ENCODE measurements at places on chromosomes 7 and 10.
A peak's percentile ranks its signal among the peaks of the same experiment; 100 is the strongest.

DNA sequence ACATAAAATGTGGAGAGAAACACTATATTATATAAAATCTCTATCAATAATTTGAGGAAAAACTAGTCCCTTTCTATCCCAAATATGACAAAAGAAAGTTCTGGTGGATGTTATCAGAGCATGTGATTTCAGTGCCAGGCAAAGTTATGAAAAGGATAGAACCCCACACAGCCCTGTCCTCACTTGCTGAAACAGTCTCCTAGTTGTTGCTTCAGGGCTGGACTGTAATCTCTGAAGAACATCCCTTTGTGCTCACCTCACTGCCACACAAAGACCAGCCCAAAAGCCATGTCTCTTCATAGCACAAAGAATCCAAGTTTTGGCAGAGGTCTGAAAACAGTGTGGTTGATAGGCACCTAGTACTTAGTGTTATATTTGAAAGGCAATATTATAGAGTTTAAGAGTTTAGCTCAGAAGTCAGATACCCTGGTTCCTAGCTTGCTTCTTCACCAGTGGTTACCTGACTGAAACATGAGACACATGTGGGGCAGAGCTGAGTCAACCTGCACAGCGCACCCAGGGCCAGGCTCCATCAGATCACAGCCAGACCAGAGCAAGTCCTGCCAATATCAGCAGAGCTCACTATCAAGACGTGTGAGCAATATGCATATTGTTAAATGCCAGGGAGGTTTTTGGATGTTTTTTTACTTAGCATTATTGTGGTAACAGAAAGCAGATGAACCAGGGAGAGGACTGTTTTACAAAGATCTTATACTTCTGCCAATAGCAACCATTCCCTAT, 25.0 kb downstream of the CYP3A7 start:
- DNase-seq, result no peak

DNA sequence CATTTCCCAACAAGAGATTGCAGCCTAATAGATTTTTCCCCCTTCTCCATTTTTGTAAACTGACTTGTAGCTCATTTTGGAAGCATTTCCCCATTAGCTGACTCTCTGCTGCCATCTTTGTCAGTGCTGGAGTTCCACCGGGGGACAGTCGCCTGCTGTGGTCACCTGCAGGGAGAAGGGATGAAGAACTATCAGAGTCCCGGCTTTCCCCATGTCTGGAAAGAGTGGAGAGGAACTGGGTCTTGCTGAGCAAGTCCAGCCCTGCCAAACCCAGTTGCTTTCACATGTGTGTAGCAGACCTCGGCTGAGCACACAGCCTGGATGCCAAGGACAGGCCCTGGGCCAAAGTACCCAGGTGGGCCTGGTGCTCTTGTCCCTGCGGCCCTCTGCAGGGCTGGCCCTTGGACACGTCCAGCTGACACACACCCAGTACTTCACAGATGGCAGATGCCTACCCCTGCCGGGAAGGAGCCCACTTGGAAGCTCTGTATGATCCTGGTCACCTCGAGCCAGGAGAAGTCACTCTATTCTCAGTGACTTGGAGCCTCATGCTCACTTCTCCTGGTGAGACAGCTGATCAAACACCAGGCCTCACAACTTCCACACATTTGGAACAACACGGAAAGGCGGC, 157.3 kb upstream of the NPVF start:
- no peak for DNase-seq

DNA sequence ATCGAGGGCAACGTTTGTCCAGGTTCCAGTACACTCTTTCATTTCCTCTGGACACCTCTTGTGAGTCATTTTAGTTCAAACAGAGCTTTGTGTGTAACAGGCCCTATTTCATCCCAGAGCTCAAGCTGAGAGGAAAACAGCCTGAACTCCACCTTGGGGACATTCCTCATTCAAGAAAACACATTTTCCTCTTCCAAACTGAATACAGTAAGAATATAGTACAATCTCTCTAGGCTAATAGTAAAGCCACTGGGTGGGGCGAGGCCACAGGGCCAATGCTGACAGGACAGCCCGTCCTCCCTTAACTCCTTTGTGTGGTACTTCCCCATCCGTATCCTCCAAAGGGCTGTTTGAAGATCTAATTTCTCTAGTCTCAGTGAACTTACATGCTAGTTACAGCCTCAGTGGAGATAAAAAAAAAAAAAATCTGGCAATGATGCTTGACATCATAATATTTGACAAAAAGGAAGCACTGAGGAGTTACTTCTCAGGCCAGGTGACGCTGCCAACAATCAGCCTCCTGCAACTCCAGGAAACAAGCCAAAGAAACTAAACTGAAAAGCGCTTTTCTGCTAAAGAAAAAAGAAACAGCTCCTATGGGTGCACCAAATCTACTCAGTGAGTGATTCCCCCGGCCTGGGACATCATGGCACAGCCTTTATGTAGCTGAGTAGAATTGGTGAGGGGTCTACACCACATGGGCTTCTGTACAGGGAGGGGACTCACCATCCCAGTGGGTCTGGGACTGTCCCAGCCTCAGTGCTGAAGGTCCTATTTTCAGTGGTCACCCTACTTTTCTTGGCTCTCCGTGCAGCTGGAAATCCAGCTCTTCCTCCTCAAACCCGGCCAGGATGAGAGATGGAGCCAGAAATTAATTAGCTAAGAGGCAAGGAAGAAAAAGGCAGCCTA, 238.2 kb upstream of the NEBL start:
- no peak for DNase-seq

- DNase-seq, result no peak
Measured at GRCh38 chr10:110629680-110630191, 14.4 kb upstream of the RBM20 start.

DNA sequence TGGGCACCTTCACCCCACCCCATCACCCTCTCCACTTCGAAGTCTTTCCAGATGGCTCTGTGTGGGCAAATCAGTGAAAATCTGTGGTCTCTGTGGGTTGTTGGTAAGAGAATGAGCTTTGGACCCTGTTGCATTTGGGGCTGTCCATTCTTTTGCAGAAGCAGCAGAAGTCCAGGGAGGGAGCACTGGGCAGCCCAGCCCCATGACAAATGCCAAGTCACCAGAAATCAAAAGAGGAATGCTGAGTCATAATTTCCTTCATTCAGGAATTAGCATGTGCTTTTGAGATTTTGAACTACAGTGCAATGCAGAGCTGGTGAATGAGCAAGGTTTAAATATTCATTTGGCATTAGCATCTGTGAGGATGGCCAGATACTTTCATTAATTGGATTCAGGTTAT, 556.2 kb downstream of the LRMDA start:
- no peak for DNase-seq

GRCh38 chr10:42932735-42933447, 144.0 kb upstream of the RET start:
- DNase-seq, result no peak

DNA sequence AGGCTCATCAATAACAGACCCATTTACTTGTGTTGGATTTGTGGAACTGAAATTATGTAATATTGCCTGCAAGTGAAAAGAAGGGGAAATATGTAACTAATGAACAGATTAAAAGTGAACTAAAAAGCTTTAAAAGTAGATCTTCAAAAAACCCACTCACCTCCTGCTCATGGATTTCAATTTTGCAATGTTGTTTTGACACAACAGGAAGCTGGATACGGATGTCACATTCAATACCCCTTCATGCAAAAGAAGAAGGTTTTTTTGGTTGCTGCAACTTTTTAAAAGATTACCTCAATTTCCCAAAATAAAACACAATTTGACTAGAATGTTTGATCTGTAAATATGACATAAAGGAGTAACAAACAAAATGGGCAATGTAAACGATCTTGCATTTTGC, 3.3 kb downstream of the MKI67 start:
- DNase-seq, result no peak

- DNase-seq, result peak; percentile 87
Measured at GRCh38 chr10:25015828-25016375, at the start of gene ENKUR. Gene ENKUR (minus strand): TSS chr10:25016158. CDS start chr10:25015936, 222 bp downstream.

- no peak for DNase-seq
Measured at GRCh38 chr10:107577221-107577620, 412.7 kb upstream of the SORCS1 start.

DNA sequence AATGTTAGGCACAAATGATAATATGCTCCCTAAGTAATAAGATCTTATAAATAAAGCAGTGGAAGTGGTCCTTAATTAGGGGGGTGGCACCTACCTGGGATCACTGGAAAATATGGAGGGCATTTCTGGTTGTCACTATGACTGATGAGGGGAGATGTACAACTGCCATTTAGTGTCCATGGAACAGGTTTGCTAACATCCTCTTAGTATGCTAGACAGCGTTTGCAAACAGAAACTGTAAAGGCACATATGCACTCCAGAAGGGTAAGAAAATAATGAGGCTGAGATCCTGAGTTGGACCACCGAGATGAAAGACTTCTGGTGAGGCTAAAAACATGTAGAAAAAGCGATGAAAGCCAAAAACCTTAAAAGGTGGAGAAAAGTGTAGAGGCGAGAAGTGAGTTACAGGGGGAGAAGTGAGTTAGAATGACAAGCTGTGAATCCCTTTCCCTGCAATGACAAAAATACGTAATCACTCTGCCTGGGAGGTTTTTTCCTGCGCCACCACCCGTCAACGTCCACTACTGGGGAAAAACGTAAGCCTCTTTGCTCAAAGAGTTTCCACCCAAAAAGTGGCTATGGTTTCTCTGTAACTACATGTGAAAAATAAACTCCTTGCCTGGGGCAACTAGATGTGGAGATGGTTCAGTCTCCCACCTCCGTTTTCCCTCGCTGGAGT, 767 bp downstream of the KRIT1 start:
- DNase-seq, result no peak

GRCh38 chr10:100878291-100878910, 34.4 kb upstream of the SLF2 start:
- peak; percentile 60 for DNase-seq

DNA sequence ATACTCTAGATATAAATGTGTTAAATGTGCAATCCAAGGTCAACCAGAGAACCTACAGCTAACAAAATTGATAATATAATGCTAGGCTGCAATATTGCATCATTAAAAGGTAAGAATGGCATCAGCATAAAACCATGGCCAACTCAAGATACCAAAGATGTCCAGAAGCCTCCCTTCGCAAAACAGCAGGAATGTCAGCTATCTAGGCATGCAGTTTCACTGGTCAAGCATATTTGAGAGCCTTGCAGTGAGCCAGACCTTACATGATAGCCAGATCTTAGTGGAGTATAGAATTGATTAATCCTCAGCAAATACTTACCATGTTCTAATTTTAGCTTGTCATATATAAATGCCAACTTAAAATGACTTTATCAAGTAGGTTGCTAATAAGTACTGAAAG, 138.8 kb downstream of the ZEB1 start:
- DNase-seq, result no peak

- no peak for DNase-seq
Measured at GRCh38 chr10:129029051-129029450, 438.0 kb upstream of the MGMT start.

GRCh38 chr7:79979437-79979836, 155.2 kb upstream of the GNAI1 start:
- no peak for DNase-seq

DNA sequence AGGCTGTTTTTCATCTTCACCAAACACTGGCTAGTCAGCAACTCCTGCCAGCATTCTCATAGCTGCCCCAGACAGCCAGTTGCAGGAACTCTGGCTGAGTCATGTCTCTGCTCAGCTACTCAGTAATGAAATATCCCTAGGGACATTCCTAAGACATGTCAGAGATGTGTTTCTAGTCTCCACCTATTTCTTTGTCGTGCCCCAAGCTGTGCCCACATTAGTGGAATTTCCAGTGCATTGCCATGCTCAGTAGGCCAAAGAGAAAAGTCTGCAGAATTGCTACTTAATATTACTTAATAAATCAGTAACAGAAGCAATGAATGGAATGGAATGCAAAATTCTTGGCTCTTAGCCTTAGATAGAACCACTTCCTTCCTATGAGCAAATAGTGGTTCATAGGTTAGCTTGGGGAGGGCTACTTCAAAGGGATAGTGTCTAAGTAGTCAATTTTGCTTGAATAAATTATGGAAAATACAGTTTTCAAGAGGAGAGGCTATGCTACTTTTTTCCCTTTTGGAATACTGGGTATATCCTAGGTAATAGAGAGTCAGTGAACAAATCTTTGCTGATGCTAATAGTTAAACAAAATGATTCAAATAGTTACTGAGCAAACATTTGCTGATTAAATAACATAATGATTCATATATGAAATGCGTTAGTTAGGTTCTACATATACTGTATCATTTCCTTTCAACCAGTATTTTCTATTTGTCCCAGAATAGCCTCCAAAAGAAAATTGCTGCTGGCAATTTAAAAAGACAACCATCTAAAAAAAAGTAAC, 23.6 kb upstream of the SEMA3C start:
- no peak for DNase-seq

DNA sequence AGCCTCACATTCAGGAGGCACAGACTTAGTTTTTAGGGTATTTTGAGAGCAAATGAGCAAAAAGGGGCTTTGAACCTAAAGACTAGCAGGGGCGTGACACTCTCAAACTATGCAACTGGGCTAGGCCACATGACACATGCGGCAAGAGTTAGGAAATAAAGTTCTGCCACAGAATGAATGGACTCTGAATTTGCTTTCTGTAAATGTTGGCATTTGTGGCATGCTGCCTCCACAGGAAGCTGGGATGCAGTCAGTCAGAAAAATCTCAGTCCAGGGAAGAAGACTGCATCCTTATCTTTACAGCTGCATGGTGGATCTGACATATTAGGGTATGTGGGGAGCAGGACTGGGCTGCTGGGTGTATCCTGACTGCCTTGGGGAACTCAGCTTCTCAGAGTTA, 181.0 kb downstream of the COBL start:
- DNase-seq, result no peak

GRCh38 chr7:83956104-83956503, 238.5 kb downstream of the SEMA3A start:
- DNase-seq, result no peak

DNA sequence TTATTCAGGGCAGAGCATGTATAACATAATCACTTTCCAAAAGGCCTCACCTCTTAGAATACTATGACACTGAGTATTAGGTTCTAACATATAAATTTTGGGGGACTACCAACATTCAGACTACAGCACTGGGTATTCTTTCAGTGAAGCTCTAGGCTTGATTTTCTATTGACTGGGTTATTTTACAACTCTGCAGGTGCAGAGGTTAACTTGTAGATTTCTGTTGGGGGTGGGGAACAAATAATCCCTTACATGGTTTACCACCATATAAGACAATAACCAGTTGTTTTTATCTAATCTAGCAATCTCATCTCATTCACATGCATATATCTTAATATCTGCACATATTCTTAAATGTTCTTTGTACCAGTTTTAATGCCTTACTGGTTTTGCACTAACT, 73.9 kb downstream of the ATE1 start:
- DNase-seq, result no peak

- DNase-seq, result no peak
Measured at GRCh38 chr7:22194658-22195273, 162.2 kb downstream of the RAPGEF5 start.

DNA sequence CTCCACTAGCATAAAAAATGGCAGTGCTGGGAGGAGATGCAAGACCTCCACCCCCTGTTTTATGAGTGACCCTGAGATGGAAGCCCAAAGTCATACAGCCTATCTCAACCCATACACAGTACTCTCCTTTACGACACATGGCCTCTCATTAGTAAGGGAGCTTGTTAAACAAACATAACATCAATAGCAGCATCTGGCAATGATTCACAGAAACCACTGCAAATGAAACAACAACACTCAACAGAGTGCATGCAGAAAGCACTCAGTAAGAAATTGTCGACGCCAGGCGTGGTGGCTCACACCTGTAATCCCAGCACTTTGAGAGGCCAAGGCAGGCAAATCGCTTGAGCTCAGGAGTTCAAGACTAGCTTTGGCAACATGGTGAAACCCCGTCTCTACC, 27.5 kb upstream of the FIGNL1 start:
- DNase-seq, result no peak

Measured in Peyer's patch (tissue), 4 donors.